Stimulated activated CD4-positive, alpha-beta T cell treated with anti-CD3 and anti-CD28 coated beads, Interleukin-4, amount 100 ng/mL, for 48 hours (primary cell): ENCODE measurements at places on chromosomes 7 and 10.

DNA sequence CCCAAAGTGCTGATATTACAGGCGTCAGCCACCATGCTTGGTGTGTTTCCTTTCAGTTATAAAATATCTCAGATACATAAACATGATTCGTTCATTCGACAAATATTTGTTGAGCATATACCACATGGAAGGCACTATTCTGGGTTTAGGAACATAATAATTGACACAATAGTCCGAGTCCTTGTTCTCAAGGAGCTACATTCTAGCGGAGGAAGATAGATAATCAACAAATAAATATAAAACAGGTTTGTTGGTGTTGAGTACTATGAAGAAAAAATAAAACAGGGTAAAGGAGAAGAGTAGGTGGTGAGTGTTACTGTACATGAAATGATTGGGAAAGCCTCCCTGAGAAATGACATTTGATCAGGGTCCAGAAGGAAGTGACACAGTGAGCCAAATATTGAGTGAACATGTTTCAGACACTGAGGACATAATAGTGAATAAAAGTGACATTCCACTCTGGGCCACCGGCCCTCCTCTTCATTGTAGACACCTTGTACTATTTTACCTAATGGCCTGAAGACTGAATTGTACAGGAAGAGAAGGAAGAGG, 6.9 kb upstream of the HILPDA start:
- DNase-seq, result no peak

- DNase-seq, result no peak
Measured at GRCh38 chr7:44313621-44314031, 11.8 kb downstream of the CAMK2B start.

DNA sequence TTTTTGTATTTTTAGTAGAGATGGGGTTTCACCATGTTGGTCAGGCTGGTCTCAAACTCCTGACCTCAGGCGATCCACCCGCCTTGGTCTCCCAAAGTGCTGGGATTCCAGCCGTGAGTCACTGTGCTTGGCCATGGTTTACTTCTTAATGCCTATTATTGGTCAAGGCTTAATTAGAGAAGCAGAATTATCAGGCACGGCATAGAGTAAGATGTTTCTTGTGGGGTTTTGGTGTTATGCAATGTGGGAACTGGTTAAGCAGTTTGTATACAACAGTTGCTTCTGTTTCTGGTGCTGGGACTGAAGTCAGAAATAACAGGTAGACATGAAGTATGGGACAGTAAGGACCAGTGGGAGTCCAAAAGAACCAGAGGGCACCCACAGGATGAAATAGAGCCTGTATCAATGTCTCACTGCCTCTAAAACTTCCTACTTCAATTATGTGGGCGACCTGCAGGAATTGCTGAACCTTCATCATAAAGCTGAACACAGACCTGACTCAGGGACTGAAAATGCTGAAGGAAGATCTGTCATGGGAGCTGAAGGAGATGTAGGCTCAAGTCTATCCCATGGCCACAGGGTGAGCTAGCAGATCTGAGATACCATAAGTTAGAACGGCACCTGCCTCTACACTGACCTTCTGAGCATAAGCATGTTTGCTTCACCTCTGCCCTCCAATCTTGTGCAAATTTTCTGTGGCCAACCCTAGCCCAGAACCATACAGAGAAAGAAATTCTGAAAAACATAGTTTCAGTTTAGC, 38.3 kb upstream of the VCL start:
- no peak for DNase-seq

GRCh38 chr7:7851381-7851780, 117.2 kb upstream of the GLCCI1 start:
- no peak for DNase-seq

- DNase-seq, result no peak
Measured at GRCh38 chr10:35204650-35205319, 78.1 kb downstream of the CREM start.
